ENCODE measurements at places on chromosomes 12 and 14.

- no peak for DNase-seq
Measured at GRCh38 chr14:102326583-102326982, 7.0 kb downstream of the ZNF839 start.

DNA sequence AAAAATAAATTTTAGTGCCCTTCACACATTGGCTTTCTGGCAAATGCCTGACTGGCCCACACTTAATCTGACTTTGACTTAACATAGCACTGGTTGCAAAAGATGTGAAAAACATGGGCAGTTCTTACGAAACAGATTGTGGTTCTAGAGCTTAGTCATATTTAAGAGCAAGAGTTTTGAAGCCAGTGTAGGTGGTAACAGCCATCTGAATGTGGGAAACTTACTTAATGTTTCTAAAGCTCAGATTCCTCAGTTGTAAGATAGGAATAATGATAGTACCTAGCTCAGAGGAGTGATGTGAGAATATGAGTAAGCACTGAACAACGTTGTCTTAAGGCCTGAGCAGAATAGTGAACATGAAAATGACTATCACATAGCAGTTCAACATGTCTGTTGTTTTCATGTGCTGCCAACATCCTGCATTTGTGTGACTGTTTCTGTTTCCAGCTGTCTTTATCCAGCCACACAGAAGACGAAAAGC, 262.7 kb downstream of the SYT1 start:
- no peak for DNase-seq

DNA sequence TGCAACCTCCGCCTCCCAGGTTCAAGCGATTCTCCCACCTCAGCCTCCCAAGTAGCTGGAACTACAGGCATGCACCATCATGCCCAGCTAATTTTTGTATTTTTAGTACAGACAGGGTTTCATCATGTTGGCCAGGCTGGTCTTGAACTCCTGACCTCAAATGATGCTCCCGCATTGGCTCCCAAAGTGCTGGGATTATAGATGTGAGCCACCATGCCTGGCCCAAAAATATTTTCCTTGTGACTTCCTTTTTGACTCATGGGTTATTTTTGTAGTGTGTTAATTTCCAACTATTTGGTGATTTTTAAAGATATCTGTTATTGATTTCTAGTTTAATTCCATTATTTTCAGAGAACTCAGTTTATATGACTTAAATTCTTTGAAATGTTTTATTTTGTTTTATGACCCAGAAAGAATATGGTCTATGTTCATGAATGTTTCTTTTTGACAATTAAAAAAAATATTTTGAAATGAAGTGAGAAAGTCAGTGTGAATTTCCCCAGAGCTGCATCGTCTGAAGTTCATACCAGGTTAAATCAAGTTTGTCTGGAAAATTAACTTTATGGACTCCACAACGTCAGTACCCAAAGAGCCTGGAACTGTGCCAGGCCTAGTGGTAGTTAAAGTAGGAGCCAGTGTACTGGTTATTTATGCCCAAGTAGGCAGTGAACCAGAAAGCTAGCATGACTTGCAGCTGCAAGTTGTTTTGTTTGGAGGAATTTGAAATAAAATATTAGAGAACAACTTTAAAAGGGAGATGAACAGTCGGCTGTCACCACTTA, 2.8 kb upstream of the CDKL1 start:
- DNase-seq, result no peak

DNA sequence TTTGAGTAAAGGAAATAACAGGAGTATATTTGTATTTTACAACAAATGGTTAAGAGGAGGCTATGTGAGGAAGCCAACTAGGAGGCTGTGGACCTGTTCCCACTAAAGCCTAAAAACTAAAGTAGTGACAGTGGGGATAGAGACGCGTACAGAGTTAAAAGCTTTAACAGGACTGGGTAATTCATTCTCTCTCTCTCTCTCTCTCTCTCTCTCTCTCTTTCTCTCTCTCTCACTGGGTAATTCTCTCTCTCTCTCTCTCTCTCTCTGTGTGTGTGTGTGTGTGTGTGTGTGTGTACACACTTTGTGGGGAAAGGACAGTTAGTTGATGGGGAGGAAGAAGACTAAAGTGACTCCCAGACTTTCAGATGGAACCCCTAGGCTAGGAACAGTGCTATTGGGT, 16.3 kb downstream of the ERC1 start:
- DNase-seq, result no peak

DNA sequence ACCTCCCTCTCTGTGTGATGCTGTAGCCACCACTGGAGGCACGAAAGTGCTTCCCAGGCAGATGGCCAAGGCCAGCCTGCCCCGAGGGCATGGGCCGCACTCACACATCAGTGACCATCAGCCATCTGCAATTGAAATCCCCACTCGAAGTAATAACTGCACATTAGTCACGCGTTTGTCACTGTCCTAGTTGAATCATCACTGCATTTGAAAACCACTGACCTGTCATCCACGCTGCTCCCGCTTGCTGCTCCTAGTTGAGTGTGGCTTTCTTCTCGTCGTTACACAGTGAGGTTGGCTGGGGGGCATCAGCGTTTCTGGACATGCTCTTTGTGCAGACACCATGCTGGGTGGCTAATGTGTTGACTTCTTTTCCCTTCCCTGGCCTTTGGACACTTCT, 176.1 kb downstream of the ADGRD1 start:
- no peak for DNase-seq

DNA sequence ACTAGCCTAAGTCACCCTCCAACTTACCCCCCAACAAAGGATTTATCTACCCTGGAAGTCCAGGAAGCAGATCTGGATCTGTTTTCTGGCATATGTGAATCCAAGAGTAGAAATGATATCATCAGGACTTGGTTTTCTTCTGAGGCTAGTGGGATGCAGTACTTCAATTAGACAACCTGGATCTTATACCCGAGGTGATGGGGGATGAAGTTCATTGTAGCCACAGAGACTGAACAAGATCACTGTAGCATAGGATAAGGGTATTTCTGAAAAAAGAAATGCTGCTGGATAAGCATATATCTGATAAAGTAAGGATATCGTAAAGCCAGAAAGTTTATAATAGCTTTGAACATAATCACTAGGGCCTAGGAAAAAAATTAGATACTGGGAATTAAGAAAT, 174.4 kb downstream of the FOXA1 start:
- DNase-seq, result no peak

- peak; percentile 36 for DNase-seq
Measured at GRCh38 chr12:25962932-25963525, 4.5 kb downstream of the RASSF8 start.

GRCh38 chr14:79502136-79502750, 709.1 kb downstream of the DIO2 start:
- DNase-seq, result no peak

DNA sequence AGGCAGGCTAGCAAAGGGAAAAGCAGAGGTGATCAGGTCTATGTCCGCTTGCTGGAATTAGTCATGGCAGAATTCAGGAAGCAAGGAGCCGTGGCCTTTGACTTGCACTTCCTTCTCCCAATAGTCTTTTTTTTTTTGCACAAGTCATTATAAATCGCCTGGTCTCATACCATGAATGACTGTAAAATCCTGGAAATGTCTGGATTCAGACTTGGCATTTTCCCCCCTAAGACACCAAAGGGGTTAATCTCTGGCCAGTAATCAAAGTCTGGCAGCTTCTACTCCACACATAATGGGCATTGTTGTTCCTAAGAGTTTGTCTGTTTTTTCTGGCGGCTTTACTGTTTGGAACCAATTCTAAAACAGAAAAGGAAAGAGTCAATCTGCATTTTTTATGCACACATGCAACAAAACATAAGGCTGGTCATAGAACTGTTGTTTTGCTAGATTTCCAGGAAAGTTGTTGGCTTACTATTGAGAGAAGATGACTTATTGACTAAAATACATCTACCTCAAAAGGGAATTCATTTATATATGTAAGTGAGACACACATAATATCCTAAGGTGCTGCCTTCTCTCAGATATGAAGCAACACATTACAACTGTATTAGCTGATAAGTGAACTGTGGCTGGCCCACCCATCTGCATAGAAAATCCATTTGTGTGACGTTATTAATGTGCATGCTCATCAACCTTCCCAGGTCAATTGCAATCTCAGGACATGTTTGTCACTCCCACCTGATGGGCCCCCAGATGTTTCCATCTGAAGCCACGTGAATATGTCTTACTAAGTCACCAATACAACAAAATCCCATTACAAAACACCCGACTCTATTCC, 157.3 kb downstream of the BTG1 start:
- DNase-seq, result peak; percentile 32

DNA sequence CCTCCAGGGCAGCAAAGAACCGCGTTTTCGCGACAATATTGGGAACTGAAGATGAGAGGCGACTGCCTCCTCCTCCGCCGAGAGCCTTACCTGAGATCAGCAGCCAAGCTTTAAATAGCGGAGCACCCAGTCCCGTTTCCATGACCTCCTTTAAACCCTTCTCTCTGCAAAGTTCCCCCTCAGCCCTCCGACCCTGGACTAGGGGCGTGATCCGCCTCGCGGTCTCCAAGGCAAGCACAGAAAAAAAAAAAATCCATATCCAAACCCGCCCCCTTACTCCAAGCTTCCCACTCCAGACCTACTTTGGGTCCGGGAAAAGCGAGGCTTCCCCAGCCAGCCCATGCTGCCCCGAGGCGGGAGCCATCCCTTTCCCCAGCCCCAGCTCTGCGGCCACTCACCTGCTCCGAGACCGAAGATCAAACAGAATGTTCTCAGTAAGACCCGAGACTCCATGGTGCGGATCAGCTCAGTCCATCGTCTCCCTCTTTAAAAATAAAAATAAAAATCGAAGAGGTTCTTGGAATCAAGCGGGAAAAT, 630 bp downstream of the NELL2 start:
- peak; percentile 4 for DNase-seq

GRCh38 chr12:123996581-123996980, 23.6 kb downstream of the ZNF664 start:
- no peak for DNase-seq

- DNase-seq, result peak; percentile 18
Measured at GRCh38 chr12:32264961-32265360, 134.4 kb upstream of the FGD4 start.

- no peak for DNase-seq
Measured at GRCh38 chr12:68131867-68132414, 27.6 kb downstream of the IFNG start.

GRCh38 chr12:40616383-40616915, 75.8 kb upstream of the CNTN1 start:
- DNase-seq, result no peak

DNA sequence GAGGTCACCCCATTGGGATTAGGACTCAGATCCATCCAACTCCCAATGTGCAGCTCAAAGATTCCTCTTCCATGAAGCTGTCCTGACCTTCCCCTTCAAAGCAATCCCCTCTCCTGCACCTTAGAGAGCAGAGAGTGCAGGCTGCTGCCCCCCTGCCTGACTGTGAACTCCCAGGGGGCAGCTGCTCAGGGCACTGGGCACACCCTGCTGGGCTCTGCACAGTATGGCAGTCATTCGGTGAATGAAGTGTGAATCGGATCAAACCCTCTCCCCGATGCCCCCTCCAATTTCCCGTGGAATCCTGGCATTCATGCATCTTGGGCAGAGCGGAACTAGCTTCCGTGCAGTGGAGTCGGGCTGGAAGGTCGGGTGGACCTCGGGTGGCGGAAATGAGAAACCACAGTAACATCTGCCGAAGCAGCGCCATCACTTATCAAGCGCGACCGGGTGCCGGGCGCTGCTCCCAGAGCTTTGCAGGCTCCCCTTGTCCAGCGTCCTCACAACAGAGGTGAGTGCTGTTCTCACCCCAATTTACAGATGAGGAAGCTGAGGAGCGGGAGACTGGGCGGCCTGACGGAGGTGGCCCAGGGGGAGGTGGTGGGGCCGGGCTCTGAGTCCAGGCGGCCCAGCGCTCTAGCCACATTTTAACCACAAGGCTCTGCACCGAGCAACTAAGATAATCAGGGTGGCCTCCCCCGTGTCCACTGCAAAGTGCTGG, 14.7 kb downstream of the GALNT9 start:
- DNase-seq, result no peak

DNA sequence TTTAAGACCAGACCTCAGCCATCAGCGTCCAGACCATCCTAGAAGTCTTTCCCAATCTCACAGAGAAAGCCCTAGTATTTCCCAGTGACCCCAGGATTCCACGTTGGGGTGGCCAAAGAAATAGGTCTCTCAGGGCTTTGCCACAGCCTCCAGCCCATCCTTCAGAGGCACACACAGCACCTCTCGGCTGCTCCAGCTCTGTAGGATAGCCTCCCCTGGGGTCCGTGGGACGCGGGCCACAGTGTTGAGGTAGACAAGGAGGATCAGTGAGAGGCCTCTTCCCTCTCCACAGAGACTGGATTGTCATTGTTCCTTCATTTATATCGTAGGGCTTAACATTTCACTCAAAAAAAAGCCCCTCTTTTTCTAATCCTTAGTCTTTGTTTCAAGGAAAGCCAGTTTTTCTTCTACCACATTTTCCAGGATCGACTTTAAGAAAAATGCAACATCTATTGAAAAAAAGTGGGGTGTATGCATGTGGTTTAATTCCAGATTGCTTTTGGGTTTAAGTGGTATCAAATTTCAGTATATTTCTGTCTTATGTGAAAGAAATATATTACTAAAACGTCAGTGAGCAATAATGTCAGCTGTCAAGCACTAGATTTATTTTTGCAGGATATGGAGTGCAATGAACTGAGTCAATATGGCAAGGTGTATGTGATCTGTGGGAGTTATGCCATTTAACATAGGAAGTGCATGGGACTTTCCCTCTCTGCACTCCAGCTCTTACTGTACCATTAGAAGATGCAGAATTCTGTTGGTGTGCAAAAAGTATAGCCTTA, 187.5 kb downstream of the MSRB3 start:
- DNase-seq, result no peak

GRCh38 chr14:32473464-32473855, 144.4 kb downstream of the AKAP6 start:
- DNase-seq, result peak; percentile 83

DNA sequence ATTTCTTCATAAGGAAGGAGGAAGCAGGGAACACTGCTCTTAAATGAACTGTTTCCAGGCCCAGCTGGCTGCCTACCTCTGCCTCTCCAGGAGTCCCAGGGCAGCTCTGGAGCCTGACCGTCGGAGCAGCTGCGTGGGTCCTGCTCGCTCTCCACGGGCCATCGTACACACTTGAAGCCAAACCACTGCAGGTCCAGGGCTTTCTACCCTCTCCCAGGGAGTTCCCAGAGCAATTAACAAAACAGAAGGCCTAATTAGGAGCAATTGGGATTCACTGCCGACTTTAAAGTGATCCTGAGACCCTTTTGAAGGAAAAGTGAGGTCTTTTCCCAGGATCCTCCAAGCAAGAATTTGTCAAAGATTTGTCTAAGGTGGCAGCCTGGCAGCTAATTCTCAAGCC, 76.9 kb downstream of the OTX2 start:
- no peak for DNase-seq

DNA sequence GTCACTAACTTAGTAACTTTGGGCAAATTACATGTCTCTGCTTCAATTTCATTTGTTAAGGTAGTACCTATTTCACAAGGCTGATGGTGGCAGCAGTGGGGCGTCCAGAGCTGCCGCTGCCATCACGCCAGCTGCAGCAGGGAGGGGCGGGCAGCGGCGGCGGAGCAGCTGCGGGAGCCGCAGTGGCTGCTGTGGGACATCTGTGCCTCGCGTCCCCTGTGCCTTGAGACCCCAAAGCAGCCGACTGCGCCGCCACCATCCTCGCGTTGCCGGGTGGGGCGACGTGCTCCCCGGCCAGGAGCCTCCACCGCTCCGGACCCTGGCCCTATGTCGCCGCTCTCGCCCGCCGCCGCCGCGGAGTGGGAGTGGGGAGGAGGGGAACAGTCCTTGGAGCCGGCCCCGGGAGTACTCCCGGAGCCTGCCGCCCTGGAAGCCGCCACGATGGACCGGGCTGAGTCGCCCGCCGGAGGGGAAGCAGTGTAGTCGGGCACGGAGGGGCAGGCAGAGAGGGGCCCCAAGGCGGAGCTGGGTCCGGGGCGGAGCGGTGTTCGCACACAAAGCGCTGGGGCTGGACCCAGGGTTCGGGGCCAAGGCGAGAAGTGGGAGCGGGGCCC, 51.4 kb downstream of the A2M start:
- DNase-seq, result peak; percentile 80
